Stimulated activated naive CD4-positive, alpha-beta T cell (primary cell): ENCODE measurements at places on chromosomes 13 and 19.

- DNase-seq: no peak
Measured at GRCh38 chr13:91805605-91806004, 407.2 kb downstream of the GPC5 start.

DNA sequence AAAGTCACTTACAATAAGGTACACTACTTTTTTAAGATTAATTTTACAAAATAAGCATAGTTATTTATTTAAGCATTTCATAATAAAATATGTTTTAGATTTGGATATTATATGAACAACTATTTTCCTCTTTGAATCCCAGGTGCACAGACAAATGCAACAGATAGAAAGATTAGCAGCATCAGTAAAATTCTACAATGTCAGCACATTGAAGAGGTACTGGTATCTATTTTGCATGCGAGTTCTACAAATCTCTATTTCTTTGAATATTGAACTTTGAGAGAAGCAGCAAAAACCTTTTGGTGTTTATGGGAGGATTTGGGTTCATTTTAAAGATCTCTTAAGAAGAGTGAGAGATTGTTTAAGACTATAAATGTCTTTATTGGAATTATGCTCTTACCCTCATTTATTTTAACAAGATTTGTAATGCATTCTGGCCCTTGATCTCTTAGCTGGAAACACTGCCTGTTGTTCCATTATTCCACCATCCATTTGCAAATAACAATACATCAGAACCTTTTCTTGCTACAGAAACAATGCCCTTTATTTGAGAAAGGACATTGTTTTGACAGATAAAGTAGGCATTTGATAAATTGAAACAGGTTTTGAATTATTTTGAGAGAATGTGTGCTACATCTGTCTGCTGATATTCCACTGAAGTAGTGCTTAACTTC, 558.8 kb upstream of the KLHL1 start:
- no peak for DNase-seq

- DNase-seq: no peak
Measured at GRCh38 chr13:113756441-113757097, 2.5 kb upstream of the TMEM255B start.

DNA sequence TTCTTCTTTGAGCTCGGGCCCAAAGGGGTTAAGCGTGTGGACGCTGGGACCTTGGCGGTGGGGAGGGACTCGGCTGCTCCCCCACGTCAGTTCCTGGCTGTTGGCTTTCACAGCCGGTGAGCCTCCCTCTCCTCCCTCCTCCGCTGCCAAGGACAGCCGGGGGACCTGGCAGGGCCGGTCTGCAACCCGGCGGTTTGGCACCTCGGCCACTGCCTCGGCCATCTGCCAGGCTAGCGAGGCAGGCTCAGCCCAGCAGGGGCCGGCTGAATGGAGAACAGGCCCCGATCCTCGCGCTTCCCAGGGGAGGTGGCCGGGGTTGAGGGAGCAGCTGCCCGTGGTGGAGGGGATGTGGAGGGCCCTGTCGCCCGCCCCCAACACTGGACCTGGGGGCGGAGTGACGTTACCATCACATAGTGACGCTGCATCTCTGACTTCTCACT, 5.0 kb downstream of the TLE5 start:
- no peak for DNase-seq

DNA sequence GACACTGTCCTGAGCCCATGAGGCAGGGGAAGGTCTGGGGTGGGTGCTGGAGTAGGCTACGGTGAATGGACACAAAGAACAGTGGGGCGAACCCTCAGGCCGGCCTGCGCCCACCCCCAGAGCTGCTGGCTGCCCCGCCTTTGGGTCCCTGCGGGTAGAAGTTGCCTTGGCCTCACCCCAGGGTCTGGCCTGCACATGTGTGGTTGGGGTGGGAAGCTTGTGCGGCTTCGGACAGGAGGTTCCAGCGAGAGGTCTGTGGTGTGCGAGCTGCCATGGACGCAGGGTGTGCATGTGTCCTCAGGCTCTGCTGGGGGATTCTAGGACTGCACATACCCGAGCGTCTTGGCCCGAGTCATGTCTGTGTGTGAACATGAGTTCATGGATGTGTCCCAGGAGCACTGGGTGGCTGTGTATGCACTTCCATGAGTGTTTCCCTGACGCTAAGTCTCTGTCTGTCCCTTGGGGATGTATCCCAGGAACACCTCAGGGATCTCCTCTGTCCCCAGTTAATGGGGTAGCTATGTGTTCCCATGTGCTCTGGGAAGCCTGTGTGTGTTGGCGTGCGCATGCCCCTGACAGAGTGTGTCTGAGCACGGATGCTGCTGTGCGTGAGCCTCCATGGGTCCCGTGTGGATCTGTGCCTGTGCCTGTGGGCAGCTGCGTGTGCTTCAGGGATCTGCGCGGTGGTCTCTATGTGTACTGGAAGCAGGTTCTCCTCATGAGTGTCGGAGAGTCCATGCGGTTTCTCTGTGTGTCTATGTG, 20.8 kb upstream of the POU2F2 start:
- no peak for DNase-seq

- DNase-seq: no peak
Measured at GRCh38 chr19:5926641-5927440, 12.8 kb downstream of the CAPS start.

DNA sequence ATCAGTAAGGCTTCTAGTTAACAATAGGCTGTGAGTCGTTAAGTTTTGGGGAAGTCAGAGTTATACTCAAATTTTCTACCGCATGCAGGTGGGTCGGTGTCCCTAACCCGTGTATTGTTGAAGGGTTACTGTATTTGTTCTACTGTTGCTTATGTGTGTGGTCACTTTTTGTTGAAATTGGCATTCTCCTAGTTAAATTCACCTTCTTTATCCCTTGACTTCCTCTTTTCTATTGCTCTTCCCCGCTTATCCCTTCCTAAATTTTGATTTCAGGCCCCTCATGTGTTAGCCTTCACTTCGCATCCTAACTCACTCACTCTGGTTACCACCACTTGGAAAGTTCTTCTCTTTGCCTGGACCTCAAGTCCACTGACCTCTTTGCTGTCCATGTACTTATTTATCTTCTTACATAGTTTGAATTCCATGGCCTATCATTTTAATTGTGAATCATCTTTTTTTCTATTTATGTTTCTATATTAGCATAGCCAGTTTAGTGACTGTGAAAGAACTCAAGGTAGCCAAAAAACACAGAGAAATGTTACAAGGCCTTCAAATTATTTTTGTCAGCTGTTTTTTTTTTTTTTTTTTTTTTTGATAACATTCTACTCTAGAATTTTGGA, 52.9 kb downstream of the NDFIP2 start:
- DNase-seq: no peak

DNA sequence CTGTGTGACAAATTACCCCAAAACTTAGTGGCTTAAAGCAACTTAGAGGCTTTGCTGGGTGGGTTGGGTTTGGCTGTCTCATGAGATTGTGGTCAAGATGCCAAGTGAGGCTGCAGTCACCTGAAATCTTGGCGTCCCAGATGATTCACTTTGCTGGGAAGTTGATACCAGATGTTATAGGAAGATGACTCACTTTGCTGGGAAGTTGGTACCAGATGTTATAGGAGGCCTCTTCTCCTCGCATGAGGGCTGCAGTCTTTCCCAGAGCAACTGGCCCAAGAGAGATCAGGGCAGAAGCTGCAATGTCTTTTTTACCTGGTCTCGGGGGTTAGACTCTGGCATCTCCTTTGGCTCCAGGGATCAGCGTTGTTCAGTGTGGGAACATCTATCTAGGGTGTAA, 16.8 kb downstream of the TEX29 start:
- DNase-seq: no peak

DNA sequence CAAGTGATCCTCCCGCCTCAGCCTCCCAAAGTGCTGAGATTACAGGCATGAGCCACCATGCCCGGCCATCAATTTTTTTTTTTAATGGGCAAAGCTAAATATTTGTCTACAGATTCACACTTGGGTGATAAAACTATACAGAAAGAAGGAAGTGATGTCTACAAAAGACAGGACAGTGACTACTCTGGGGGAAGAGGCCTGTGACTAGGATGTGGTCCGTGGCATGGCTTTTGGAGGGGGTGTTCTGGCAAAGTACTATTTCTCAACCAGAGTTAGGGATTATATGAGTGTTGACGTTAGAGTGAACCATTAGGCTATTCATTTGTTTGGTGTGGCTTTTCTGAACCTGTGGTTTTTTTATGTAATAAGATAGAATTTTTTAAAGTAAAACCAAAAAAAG, 42.7 kb downstream of the INSR start:
- no peak for DNase-seq

- no peak for DNase-seq
Measured at GRCh38 chr13:60146471-60146870, 17.3 kb downstream of the DIAPH3 start.

DNA sequence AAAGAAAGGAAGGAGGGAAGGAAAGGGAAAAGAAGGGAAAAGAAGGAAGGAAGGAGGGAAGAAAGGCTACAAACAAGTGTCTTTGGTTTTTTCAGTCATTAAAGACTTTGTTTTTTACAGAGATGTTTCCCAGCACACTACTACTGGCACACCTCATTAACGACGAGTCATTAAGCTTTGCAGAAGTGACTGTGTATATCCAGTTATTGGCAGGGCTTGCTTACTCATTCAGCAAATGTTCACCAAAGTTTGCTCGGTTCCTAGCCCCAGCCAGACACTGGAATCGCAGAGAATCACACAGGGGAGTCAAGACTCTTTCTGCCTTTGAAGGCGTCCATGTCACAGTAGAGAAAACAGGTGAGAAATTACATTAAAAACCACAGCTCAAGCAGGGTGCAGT, 4.3 kb downstream of the NLRP12 start:
- DNase-seq: no peak

- no peak for DNase-seq
Measured at GRCh38 chr13:36919833-36920615, at the start of gene SMAD9. Gene SMAD9, minus strand, starts transcription at chr13:36920238. Its CDS starts 40,549 bp downstream, at chr13:36879689.

- DNase-seq: no peak
Measured at GRCh38 chr19:44879309-44880065, 11.6 kb upstream of the TOMM40 start.

DNA sequence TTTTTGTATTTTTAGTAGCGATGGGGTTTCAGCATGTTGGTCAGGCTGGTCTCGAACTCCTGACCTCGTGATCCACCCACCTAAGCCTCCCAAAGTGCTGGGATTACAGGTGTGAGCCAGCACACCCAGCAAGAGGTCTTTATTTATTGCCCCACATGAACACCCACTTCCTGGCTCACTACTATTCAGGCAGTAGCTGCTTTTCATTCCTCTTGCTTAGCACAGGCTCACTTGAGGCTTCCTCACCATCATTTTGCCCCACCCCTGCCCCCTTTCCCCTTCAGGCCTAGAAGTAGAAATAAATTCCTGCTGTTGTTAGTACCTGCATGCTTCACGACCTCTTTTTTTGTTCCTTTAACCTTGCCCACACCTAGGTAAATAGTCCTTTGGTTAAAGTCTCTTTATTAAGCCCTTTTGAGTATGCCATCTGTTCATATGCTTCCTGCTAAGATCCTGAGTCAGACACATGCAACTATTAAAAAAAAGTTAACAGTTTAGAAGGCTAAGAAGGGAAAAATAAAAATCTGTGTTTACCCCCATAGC, 33.5 kb upstream of the ITM2B start:
- DNase-seq: no peak

- no peak for DNase-seq
Measured at GRCh38 chr13:112056284-112056727, 10.6 kb upstream of the SOX1 start.

DNA sequence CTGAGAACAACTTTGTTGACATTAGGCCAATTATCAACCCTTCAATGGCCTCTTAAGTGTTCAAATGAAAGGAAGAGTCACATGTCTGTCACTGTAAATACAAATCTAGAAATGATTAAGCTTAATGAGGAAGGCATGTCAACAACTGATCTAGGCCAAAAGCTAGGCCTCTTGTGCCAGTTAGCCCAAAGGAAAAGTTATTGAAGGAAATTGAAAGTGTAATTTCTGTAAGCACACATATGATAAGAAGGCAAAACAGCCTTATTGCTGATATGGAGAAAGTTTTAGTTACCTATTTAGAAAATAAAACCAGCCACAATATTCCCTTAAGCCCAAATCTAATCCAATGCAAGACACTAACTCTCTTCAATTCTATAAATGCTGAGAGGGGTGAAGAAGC, 604.7 kb downstream of the SLITRK6 start:
- no peak for DNase-seq

DNA sequence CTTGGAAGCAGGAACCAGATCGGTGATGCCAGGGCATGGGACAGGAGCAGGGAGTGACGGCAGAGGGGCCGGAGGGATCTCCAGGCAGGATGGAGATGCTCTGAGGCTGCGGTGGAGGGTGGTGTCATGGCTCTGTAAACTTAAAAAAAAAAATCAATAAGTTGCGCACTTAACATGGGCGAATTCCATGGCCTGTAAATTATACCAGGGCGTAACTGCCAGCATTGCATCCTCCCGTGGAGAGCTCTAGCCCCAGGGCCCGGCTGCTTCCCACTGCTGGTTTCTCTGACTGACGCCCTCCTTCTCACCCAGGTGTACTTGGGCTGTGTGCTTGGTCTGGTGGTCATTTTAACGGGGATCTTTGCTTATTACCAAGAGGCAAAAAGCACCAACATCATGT, 8.7 kb downstream of the ATP12A start:
- no peak for DNase-seq

GRCh38 chr13:36356058-36356457, 9.9 kb upstream of the SPART start:
- DNase-seq: no peak

DNA sequence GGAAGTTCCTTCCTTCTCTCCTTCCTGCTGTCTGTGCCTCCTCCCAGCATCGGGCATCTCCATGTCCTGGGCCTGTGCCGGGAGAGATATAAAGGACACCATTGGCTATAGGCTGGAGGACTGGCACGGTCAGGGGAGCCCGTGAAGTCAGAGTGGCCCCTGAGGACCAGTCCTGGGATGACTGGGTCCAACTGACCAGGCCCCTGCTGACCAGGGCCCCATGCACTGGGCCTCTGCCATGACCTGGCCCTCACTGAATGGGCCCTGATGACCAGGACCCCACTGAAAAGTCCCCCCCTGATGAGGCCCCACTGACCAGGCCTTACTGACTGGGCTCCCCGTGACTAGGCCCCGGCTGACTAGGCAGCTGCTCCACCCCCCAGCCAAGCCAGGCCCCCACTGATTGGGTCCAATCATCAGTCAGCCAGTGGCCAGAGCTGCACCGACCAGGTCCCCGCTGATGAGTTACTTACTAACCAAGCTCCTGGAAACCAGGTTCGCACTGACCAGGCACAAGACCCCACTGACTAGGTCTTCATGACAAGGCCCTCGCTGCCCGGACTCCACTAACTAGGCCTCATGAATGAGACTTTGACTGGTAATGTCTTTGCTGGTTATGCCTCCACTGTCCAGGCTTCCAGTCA, 20.0 kb upstream of the ZNF14 start:
- no peak for DNase-seq

- DNase-seq: no peak
Measured at GRCh38 chr19:33040994-33041827, 23.5 kb downstream of the RHPN2 start.
